ENCODE measurements at places on chromosomes 3 and 15.

- no peak for DNase-seq
Observed at GRCh38 chr3:63892773-63893352, 19.3 kb downstream of the SCAANT1 start.

DNA sequence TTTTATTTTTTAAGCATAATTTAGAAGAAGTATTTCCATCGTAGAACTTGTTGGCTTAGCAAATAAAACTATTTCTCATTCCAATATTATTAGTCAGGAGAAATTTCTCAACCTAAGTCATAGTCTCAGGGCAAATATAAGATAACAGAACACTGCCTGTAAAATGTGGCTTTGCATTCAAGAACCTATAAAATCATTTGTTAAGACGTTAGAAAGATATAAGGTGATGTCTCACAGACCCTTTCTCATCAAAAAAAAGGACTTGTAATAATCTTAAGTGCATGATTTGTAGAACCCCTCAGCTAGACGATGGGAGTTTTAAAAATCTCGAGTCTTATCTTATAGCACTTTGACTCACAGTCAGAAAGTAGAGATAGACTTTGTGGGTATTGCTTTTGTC, 314.7 kb upstream of the CFAP20DC start:
- DNase-seq, result no peak

DNA sequence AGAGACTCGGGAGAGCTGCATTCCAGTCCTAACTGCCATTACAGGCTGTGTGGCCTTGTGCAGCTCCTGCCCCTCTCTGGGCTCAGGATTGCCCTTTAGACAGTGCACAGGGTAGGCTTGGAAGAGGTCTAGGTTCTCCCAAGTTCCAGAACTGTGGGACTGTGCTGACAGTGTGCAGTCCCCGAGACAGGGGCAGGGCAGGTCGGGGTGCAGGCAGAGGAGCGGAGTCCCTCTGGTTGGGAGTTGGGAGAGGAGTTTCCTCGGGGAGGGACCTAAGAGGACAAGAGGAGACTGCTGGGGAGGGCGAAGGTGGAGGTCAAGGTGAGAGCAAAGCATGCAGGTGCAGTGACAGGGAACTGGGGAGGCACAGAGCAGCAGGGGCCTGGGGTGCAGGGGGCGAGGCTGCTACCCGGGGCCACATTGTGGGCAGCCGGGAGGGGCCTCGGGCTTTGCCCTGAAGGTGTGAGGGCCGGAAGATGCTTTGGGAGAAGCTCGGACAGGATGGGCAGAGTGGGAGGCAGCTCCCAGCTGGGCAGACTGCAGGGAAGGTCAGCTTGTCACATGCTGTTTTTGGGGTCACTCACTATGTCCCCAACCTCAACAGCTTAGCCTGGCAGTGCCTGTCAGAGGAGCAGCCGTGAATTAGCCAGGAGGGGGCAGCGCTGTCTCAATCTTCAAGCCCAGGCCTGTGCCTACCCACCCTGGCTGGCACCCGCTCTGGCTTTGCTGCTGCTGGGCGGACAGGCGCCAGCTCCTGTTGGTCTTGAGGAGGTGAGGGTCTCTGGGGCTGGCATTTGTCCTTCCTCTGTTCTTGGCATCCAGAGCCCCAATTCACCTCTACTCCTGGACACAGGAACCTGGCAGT, 15.4 kb upstream of the CSPG4 start:
- peak; percentile 22 for DNase-seq

DNA sequence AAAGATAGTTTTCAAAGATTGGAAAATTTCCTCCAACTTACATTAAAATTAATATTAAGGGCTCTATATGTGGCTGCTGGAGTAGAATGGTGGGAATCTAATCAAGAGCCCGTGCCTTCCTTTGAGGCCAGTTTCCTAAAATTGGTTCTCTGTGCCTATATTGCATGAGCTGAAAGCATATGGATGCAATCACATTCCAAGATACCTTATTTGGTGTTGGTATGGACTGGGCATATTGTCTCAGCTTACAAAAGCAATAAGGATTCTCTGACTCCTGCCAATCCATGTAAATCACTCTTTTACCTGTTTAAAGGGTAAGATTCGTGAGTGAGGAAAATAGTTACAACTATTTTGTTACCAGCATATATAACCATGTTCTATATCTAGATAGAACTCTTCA, 111.6 kb downstream of the GREM1 start:
- DNase-seq, result no peak

DNA sequence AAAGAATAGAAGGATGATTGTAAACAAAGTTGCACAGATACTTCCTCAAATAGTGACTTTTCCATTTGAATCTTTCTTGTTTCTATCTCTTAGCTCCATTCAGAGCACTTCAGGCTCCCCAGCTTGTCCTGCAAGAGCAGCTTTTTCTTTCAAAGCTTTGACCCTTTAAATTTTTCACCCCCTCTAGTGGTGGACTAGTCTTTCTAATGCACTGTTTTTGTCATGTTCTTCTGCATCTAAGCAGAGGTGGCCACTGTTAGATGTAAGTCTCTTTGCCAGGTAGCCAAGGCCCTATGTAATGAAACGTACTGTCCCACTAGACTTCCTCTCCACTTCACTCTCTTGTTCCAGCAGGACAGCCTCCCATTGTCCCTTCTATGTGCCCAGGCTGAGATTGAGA, 74.0 kb upstream of the MANF start:
- no peak for DNase-seq

- no peak for DNase-seq
Observed at GRCh38 chr3:173659972-173660371, 262.4 kb downstream of the NLGN1 start.

Measured in caudate nucleus (tissue), 63 donors.